Stimulated activated CD8-positive, alpha-beta memory T cell treated with anti-CD3 and anti-CD28 coated beads, Interleukin-2, amount 100 ng/mL, for 48 hours (primary cell): ENCODE measurements at places on chromosomes 6 and 20.
A peak's percentile ranks its signal among the peaks of the same experiment; 100 is the strongest.

GRCh38 chr6:125301435-125302391 is at the start of gene HDDC2:
Gene HDDC2 (minus strand): TSS chr6:125301967. CDS start chr6:125301932, 35 bp downstream.
- DNase-seq = peak; percentile 37

DNA sequence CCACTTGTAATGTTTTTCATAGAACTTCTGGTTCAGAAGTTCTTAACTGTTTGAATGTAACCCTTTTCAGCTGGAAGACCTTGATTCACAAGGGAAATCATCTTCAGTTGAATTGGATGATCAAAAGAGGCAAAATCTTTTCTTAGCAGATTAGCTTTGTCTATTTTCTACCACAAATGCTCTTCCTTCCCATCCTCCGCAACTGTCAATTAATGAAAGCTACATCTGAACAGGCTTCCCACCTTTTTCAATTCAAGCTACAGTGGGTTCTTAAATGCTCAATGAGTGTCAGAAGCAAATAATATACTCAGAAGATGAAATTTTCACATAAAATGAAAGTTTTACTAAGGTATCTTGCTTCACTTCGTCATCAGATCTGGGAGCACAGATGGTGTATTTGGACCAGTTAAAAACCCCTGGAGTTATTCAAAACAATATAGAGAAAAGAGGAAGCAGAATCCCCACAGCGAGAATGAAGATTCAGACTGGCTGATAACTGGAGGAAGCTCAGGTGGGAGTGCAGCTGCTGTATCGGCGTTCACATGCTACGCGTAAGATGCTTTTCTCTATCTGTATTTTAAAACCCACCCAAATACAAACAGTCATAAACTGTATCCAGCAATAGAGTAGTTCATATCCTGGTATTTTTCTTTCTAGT is 19.4 kb downstream of the QRSL1 start:
- no peak for DNase-seq

GRCh38 chr6:144346719-144347447 is 61.7 kb downstream of the UTRN start:
- no peak for DNase-seq

DNA sequence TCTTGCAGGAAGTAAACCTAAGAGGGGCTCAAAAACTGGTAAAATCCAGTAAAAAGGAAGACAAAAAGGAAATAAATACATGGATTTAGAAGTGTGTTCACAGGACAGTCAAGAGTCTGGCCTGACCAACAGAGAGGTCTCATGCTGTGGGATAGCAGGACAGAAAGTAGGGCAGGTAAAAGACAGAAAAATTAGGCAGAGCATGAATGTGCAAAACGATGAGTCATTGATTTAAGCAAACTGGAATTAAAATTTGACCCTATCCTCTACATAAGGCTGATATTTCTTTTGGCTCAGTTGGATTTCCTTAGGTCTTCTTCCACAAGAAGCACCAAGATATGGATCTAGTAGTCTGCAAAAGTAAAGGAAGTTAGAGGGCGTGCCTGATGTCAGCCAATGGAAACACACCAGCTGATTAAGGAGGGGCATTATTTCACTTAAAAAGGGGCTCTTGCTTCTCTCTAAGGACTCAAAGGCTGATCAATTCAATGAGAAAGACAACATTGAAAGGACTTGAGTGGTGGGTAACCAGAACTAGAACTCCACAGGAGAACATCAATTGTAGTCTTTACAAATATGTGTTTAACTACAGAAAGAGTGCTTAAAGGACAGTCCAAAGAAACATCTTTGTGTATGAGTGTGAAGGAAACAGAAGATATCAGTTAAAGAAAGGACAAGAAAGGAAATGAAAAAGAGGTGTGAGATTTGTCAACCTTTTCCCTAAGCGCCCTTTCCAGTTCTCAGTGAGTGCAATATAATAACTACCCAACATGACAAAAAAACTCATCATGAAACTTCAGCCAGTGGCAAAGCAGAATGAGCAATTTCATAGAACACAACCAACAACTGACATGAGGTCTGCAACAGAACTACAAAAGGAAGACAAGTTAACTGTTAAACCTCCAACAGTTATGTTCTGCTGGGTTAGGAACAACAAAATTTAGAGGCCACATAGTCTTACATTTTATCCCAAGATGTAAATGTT is 19.4 kb upstream of the MYB start:
- DNase-seq = no peak

DNA sequence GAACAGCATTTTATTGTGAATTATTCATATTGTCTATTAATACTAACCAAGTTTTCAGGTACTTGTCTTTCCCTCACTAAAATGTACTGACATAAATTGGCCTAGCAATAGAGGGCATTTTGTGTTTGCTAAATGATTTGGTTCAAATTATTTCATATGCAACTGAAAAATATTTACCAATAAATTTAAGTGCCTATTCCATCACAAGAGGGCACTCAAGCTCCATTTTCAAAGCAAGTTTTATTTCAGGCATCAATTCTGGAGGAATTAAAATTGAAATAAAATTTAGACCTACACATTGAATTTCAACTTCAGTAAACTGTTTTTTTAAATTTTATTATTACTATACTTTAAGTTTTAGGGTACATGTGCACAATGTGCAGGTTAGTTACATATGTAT is 114.3 kb upstream of the SYNCRIP start:
- no peak for DNase-seq

DNA sequence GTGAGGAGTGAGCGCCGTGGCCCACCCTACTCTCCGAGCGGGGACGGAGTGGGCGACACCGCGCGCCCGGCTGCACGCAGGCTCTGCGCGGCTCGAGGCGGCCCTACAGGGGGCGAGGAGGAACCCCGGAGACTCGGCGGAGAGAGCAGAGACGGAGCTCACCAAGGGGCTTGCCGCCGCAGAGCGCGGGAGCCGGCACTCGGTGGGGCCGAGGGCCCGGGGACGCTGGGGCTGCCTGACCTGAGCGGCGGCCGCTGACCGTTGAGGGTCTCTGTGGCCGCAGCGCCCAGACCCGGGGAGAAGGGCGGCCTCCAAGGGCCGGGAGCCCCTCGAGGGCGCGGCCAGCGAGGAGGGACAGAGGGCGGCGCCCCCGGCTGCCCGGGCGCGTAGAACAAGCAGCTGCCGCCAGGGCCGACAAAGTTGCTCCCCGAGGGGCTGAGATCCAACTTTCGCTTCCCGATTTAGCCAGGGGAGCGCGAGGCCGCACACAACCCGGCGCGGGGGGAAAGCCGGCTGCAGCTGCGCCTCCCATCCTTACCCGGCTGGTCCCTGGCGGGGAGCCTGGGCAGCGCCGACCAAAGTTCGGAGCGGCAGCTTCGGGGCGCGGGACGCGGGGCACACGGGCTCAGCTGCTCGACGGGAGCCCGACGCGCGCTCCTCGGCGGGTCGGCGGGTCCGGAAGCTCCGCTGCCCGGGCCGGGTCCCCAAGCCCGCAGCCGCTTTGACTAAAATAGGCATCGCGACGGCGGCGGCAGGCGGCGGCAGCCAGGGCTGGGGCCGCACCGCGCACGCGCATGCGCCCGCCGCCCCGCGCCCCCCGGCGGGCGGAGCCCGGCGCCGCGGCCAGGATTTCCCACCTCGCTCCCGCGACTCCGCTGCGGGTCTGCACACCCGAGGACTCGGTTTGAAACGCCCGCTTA is 43.1 kb downstream of the POPDC3 start:
- no peak for DNase-seq

DNA sequence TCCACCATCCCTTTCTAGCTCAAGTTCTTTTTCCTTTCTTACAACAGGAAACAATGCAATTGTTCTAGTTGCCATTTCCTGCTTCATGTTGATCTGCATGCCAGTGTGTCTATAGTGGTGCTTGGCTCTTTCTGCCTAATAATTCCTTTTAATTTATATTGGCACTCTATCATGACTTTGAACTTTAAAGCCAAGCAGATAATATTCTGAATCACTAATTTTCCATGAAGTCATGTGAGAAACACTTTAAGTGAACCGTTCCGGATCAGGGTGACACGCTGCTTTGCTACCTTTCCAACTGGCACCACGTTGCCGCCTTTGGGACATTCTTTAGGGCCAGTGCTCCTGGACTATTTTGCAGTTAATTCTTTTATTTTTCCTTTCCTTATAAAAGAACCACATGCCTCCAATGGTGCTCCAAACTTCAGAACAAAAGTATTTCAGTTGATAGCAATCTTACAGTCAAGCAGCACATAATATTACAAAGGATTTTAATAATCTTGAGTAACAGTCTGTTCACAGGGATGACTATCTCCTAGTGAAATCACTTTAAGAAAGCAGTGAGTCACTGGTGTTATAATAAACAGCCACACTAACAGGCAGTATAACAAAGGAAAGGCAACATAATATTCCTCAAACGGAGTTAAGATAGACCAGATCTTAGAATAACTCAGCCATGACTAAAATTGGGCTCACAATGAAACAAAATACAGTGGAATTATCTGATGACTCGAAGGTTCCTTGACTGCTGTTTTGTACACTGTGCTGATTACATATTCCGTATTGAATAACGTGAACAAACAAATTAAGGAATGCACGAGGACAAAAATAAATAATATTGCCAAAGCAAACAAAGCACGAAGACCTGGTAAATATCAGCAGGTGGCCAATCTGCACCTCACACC is 19.0 kb upstream of the BLOC1S5 start:
- no peak for DNase-seq

DNA sequence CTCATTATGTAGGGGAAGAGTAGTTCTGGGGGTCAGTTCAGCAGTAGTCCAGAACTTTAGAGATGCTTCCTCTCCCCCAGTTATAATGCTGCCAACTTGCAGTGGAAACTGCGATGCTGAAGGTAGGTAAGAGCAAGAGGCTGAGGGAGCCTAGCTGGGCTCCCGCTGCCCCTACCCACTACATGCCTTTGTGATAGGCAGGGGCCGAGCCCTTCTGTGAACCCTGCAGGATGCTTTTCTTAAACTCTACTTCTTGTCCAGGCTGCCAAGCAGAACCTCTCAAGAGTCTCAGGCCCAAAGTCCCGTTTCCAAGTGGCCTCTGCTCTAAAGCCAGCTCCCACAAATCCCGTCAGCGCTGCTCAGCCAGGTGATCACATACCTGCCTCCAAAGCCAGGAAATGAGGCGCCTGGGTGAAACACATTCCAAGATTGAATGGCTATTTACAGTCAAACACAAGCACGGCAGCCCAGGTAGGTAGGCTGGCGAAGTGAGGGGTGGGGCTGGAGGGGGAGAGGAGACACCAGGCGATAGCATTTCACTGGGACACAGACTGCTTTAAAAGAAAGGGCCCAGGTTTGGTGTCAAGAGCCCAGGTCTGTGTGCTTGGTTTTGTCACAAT is 150.7 kb downstream of the CD24 start:
- no peak for DNase-seq

- DNase-seq = no peak
Measured at GRCh38 chr6:14440940-14441781, 323.6 kb downstream of the CD83 start.

GRCh38 chr6:37272834-37273566 is 15.1 kb upstream of the TMEM217 start:
- DNase-seq = no peak

DNA sequence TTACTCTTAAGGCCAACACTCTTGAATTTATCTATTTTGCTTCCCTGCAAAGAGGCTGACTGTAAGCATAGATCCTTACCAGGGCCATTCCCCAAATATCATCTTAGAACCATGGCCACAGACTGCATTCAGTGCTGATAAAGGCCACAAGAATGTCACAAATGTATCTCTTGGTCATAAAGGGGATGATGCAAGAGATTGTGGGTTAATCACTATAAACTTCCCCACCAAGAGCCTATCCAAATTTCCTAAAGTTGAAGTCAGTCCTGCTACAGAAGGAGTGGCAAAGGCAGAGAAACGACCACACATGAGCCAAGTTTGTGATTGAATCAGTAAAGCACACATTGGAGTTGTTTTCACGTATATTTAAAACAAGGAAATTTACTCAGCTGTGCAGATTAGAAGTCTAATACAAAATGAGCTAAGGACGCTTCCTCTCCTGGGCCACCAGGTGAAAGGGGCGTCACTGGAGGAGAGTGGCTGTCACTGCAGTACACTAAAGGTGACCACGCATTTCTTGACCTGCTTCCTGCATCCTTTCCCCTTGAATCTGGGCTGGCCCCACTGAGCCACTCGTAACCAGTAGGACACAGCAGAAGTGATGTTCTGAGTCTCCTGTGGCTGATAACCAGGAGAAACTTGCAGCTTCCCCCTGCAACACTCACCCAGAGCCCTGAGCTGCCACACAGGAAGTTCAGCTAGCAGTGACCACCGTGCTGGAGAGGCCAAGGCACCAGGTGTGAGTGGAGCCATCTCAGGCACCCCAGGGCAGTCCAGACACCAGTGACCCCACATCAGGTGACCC is 181.9 kb downstream of the SYNDIG1 start:
- DNase-seq = no peak

GRCh38 chr6:33683576-33684427 is 27.7 kb downstream of the UQCC2 start:
- DNase-seq = no peak

DNA sequence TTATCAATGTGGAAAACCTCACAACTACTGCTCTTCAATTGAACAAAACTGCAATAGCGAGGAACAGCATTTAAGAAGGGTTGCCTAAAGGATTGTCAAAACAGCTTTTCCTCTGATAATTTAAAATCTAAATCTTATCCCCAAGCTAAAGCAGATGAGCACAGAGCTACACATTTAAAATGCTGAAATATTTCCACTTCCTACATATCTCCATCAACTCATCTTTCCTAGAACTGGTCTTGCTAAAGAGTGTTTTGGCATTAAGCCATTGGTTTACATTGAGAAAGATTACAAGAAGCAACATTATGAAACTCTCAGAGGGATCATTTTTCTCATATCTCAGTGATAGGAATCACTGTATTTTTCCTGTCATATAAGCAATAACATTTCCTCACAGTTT is 3.6 kb downstream of the OR10C1 start:
- no peak for DNase-seq

DNA sequence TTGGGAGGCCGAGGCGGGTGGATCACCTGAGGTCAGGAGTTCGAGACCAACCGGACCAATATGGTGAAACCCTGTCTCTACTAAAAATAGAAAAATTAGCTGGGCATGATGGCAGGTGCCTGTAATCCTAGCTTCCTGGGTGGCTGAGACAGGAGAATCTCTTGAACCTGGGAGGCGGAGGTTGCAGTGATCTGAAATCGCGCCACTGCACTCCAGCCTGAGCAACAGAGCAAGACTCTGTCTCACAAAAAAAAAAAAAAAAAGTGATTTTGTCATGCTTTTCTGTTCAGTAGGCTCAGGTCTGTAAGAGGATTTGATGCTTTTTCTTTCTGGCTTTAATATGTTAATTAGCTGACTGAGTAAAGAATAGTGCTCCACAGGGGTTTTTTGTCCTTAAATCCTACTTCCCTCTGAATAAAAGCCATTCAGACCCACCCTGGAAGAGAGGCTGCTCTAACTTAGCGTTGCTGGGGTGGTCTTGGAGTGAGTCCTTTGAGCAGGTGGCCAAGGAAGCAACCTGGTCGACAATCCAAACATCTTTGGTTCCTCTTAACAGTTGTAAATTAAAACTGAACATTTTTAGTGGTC is 19.0 kb downstream of the MCM8 start:
- no peak for DNase-seq
